ENCODE measurements at places on chromosomes 7 and 10.

- peak; percentile 78 for DNase-seq
Measured at GRCh38 chr7:63900394-63901203, 98.0 kb upstream of the ZNF722 start.

DNA sequence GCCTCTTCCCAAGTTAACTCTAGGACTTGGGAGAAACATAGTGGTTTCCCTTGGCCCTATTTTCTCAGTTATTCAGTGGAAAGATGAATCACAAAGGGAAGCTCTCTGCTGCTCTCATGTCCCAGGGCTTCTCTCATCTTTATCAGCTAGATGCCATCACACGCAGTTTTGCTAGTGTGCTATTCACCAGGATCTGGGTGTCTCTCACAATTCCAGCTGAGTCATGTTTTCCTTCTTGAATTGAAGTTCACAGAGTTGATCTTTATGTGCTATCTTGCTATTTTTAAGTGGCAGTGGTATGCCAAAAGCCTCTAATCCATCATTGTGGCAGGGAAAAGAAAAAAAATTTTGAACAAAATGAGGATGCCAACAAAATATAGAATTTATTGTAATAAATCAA, 101.3 kb downstream of the TWIST1 start:
- no peak for DNase-seq

DNA sequence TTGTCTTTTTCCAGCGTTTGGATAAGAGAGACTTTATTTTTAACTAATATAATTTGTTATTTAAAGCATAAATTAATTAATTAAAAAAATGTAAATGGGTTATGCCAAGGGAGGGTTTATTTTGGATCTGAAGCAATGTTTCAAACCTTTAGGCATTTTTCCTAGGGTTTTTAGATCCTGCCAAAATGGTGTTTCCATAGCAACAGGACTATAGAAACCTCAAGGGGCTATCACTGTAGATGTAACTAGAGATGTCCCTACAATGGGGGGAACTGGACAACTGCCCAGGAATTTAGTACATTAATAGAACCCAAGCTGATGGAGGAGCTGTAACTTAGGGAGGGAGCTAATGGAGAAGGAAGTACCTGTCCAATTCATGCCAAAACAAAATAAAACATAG, 57.3 kb downstream of the SLC39A12 start:
- DNase-seq = no peak

DNA sequence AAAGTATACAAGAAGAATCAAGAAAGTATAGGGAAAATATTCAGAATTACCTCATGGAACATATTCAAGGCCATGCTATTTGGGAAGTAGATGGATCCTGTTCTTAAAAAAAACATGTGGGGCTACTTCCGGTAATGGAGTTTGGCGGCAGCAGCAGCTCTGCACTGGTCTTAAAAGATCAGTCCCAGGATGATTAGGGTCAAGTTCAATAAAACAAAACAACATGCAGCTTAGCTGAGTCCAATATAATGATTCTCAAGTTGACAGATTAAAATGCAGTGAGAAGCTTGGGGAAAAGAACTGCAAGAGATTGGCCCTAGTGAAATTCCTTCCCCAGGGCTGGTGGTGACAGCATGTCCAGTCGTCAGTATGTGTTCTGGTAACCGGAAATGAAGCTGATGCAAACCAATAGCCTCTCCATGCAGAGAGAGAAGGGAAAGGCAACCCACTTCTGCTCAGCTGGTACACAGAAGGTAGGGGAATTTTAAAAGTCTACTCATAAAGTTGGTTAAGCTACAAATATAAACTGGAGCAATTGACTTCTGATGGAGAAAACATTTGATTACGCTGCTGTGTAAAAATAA, 305.1 kb upstream of the IMMP2L start:
- DNase-seq = no peak

GRCh38 chr7:142862351-142862750, 7.5 kb downstream of the EPHB6 start:
- DNase-seq = no peak

DNA sequence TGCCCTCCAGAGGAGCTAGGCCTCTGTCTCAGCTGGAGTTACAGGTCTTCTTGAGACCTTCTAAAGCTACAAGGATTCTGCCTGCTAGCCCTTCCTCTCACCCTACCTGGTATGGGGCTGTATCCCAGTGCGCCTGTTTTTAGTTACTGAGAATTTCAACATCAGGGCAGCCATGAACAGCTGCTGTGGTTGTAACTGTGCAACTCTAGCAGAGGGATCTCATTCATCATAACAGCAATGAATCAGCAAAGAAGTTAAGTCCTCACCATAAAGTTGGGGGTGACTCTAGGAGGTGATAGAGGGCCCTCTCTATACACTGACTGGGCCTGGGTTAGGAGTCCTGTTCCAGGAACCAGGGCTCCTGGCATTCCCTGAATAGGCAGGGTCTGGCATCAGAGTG, 14.0 kb upstream of the CDH23 start:
- DNase-seq = no peak

DNA sequence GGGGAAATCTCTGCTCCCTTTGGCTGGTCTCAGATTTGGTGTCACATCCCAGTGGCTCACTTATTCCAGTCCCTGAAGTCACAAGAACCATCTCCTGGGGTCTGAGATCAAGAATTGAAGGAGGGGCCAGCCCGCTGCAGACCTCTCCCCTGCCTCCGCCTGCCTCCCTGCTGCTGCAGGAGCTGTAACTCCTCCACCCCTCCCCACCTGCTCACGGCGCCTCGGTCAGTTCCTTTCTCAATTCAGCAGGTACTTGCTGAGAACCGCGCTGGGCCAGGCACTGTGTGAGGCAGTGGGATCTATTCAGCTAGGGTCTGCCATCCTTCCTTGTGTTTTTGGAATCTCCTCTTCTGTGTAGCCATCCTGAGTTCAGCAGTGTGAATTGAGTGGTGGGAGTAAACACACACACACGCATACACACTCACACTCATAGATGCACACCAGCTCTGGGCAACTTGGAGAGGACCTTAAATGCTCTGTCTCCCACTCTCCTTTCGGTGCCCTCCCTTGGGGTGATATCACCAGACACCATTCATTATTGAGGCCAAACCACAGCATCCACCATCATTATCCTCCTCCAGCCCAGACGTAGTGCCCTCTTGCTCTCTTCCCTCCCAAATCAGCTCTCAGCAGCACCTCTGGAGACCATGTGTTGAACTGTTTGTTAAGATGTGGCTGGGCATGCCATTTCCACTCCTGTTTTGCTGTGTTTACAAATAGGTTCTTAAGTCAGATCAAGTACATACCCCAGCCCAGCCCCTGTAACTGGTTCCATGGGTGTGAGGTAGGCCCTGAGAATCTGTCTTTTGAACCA, 22.0 kb upstream of the ANKRD2 start:
- DNase-seq = no peak

- DNase-seq = no peak
Measured at GRCh38 chr7:30510124-30511075, 5.8 kb upstream of the GGCT start.

DNA sequence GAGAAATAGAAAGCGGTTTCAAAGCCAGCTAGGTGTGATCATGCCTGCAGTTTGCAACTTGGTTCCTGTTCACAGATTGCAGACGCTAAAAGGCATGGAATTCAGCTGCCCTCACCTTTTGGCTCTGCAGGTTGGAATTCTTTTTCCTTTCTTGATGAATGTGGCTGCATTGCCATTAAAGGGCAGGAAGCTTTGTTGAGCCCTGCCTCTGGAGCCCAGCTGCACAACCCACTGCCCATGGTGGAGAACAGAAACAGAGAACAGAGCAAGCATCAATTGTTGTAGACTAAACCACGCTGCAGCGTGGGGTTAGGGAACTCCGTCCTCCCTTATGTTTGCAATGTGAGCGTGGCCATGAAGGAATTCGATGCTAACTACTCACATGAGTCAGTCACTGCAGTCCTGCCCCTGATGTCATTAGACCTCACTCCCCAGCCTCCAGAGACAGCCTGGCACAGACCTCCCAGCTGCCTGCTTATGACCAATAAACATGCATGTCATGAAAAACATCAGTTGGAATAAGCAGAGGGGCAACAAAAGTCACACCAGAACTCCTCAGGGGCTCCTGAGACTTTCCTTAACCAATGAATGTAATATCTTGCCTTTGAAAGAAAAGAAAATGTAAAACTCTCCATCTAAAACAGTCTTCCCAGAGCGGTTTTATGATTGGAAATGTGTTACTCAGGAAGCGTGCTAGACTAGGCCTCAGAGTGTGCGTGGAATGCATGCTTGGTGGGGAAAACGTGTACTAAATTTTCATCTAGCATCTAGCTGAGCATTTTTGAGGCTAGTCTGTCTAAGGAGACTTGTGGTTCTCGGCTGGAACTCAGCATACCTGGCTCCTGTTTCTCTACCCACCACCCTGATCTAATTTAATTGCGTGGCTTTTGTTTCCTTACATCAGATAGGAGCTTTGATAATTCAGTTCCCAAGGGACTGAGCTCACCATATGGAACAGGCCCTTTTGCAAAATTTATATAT, 232.2 kb downstream of the KIAA1217 start:
- no peak for DNase-seq

GRCh38 chr10:75497997-75498883, 66.8 kb downstream of the LRMDA start:
- no peak for DNase-seq
